ENCODE measurements at places on chromosomes 2 and 18.

DNA sequence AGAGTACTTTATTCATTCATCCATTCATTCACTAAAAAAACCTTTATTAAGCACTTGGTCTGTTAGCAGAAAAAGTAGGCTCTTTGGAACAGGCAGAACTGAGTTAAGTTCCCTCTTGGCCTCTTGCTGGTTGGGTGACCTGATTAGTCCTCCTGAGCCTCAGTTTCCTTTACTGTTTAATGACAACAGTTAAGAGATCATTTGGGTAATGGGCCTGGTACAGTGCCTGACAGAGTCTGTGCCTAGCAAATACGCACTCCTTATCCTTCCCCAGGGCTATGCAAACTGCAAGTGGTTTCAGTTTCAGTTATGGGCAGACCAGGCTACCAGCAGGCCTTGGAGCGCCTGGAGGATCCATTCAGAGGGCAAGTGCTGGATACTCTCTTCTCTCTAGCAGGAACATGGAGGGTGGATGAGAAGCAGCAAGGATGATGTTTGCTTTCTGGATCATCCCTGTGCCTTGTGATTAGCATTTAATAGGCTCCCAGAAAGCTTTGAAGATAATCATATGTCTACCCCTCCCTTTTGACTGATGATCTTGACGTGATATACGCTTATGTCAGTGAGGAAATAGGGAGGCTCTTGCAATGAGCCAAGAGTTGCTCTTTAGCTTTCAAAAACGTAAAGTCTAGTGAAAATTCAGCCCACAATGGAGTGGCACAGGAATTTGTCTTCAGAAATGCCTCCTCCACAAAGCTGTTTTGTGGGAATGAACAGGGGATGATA lies 12.4 kb upstream of the TAF1B start:
- no peak for DNase-seq

- DNase-seq = no peak
These were observed 85.3 kb upstream of the ACVR2A start for GRCh38 chr2:147759536-147759935.

- DNase-seq = no peak
These were observed 106.2 kb downstream of the SPOPL start for GRCh38 chr2:138607746-138608145.

DNA sequence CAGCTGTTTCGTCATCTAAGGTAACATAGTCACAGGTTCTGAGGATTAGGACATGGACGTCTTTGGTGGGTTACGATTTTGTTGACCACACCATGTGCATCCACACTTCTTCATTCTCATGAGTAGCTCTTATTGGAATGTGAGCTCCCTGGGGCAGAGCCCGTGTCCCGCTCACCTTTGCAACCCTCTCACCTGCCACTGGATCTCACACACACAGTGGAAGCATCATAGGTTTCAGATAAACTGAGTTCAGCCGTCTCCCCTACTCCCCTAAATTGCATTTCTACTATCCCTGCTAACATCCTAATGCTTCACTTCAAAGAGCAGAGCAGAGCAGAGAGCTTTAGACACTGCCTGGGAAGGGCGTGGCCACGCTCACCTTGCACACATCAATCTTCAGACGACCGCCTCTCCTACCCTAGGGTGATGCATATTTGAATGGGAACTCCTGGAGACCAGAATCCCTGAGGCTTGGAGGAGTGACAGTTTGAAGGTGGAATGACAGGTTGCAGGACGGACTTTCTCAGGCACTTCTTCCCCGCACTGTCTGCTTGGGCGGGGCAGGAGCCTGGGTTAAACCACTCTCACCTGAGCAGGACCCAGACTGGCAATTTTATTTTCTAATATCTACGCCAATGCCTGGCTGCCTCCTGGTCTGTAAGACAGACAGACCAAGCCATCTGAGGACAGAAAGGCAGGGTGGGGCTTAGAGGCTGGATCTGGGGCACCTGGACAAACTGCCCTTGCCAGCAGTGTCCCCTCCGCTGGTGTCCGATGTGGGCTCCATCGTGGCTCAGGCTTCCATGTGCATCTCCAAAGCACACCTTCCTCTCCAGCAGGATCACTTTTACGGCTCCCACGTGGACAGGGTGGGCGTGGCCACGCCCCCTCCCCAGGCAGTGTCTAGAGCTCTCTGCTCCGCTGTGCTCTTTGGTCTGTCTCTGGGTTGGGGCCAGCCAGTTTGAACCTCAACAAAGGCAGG lies 229.5 kb upstream of the COPS8 start:
- no peak for DNase-seq

DNA sequence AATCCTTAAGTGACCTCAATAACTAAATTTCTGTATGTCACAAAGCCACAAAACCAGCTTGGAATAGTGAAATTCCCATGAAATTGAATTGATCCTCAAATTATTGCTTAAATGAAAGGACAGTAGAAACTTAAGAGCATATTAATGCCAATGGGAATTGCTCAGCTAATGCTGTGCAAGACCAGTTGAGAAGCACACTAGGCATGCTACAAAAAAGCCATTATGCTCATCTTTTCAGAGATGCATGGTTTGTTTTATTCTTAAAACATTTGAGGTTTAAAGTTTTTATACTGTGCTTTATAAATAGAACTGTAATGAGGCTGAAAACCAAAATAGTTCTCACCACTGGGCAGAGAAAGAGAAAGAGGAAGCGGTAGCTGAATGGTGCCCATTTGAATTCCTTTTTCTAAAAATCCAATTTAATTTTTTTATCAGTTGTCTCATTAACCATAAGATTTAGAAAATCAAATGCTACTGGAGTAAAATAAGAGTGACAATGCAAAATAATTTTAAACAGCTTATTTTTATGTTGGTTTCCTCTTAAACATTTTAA lies 98.6 kb downstream of the LNPK start:
- no peak for DNase-seq

GRCh38 chr18:29003194-29003593 lies 826.3 kb upstream of the CDH2 start:
- DNase-seq = no peak

DNA sequence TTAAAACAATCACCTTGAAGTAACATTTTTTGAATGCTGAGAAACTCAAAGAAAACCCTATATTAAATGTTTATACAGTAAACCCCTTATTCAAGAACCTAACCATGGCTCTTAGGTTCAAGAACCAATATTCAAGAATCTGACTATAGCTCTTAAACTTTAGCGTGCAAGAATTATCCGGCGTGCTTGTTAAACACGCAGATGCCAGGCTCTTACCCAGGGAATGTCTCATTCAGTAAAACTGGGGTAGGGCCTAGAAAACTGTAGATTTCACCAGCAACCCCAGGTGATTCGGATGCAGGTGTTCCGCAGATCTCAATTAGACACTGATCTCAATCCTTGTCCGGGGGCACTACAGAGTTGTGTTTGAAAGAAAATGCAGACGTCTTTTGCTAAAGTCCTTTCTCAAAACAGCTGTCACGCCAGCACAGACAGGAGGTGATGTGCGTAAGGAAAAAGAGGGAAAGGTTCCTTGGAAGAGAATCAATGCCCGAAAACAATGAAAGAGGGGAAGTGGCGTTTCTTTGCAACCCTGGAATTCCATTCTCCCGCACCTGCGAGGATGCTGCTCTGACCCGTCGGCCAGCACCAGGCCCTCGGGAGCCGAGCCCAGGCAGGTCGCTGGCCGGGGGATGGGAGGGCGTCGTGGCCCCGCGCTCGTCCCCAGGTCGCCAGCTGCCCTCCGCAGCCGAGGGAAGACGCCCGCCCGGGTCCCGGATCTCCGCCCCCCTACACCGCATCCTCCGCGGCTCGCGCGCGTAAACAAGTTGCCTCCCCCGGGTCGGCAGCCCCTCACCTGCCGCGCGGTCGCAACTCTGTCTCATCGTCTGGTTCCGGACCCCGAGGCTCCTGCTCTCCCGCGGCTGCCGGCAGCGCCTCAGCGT lies 851 bp downstream of the EIF2AK3 start:
- DNase-seq = no peak

Data from NCI-H1417 treated with DMSO at 0.1 percent for 48 hours (cell line).